Left colon (tissue), 2 donors: ENCODE measurements at places on chromosomes 6 and 20. TPM values are rescaled to one million over a fixed set of nuclear protein-coding genes. Genes with fewer than 3 reads are reported as not detected.

DNA sequence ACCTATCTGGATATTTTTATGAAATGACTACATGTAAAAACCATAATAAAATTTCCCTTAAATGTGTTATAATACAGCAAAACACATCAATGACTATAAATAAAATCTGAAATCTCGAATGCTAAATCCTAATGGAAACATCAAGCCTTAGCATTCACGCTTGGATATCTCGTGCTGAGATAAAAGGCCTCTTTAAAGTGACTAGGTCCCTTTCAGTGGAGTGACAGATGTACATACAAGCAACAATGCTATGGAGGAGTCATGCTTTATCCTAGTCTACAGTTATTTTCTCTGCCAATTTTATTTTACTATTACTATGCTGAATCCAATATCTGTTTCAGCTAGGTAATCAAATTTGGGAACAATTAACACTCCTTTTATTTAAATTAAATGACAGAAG, 72.4 kb downstream of the MAP3K7 start:
- DNase-seq = no peak

GRCh38 chr6:106820412-106820852, 154.1 kb downstream of the CD24 start:
- no peak for DNase-seq

DNA sequence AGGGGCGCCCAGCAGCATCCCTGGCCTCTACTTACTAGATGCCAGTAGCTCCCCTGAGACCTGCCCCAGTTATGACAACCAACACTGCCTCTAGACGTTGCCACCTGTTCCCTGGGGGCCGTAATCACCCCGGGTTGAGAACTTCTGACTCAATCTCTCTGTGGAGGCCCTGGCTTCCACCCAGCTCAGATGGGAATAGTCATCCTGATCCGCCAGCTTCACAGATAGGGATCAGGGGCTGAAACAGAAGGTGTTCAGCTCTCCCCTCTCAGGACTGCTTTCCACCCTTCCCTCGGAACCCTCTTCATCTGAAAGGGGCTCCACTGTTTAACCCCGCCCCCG, 3.3 kb downstream of the CAPN11 start:
- no peak for DNase-seq

DNA sequence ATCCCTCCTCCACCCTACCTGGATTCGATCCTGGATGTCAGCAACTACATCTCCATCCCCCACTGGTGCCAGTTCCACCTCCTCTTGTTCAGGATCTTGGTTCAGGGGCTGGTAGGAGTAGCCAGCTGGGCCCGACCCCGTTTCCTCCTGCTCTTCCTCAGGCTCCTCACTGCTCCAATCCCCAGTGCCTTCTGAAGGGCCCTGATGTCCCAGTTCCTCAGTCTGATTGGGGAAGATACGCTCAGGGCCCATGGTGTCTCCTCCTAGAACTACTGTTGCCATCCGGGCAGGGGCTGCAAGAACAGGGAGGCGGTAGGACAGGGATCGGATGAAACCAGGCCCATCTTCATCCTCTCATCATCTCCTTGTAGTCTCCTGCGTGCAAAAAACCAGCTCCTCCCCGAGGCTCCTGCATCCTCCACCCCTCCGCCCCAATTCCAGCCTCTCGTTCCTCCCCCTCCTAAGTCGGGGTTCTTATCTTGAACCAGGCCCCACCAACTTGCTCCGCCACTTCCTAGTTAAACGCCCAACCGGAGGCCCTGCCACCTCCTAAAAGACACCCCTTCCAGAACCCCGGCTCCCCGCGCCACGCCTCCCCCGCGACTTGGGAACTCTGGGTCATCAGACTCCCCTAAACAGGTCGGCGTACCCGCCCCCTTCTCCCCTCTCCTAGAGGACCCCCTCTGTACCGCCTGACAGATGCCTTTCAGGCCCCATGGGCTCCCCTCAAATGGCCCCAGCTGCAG, 476 bp downstream of the MEA1 start:
- DNase-seq = no peak

Gene RBPJL
- total RNA-seq = not detected
